ENCODE measurements at places on chromosomes 1 and 21. TPM values are rescaled to one million over a fixed set of nuclear protein-coding genes. Genes with fewer than 3 reads are reported as not detected.

DNA sequence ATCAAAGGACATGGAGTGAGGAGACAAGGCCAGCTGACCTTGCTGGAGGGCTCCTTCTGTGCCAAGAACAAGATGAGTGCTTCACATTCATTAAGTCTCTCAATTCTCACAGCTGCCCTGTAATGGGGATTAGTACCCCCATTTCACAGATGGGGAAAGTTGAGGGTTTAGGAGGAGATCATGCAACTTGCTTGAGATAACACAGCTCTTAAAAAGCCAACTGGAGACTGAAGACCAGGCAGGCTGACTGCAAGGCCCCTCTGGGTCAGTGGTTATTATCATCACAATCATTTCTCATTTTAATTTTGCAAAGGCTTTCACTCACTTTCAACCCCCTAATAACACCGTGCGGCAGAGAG is 46.8 kb downstream of the GPR161 start:
- DNase-seq = no peak

GRCh38 chr1:59750328-59751003 is 64.3 kb upstream of the HOOK1 start:
- DNase-seq = peak; percentile 97

The ST6GALNAC3 gene
- total RNA-seq = 45.5 TPM

- peak; percentile 81 for DNase-seq
Observed at GRCh38 chr1:229024528-229025130, 246.3 kb upstream of the RAB4A start.

The SYT14 gene
- 0.13 TPM for total RNA-seq

The MATN1 gene
- under 0.01 TPM for total RNA-seq

DNA sequence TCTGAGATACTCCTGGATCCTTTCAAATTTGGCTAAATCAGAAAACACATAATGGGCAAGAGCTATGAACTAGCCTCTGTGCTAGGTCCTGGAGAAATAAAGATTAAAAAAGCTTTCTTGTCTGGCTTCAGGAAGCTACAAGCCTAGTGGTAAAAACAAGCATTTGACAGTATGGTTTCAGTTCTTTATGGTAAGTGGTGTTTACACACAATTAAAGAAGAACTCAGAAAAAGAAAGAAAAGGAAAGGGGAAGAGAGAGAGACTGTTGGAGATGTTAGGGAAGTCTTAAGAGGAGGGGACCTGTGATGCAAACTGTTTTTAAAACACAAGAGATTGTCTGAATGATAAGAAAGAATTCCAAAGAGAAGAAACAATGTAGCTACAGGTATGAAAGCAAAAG is 1.8 kb downstream of the OR10J1 start:
- DNase-seq = no peak

The CLDN17 gene
- not detected for total RNA-seq

The ACTL8 gene
- total RNA-seq = not detected

The GJA4 gene
- total RNA-seq = 70.5 TPM

The C1QB gene
- not detected for total RNA-seq

The SH2D1B gene
- 0.13 TPM for total RNA-seq

Data from dermis microvascular lymphatic vessel endothelial cell (primary cell).